ENCODE measurements at places on chromosomes 11 and 22. TPM values are rescaled to one million over a fixed set of nuclear protein-coding genes. Genes with fewer than 3 reads are reported as not detected.

- no peak for DNase-seq
Measured at GRCh38 chr11:1353383-1354124, 36.2 kb upstream of the BRSK2 start.

- no peak for DNase-seq
Measured at GRCh38 chr11:79045800-79046304, 395.0 kb downstream of the TENM4 start.

Gene KRTAP5-8
- total RNA-seq = not detected

Gene SPECC1L
- total RNA-seq = 42.4 TPM
